ENCODE measurements at places on chromosomes 7 and 10.

GRCh38 chr7:65239707-65240352 is 133.8 kb upstream of the ZNF92 start:
- DNase-seq = no peak

GRCh38 chr7:3520206-3520605 is 219.2 kb downstream of the SDK1 start:
- DNase-seq = no peak

DNA sequence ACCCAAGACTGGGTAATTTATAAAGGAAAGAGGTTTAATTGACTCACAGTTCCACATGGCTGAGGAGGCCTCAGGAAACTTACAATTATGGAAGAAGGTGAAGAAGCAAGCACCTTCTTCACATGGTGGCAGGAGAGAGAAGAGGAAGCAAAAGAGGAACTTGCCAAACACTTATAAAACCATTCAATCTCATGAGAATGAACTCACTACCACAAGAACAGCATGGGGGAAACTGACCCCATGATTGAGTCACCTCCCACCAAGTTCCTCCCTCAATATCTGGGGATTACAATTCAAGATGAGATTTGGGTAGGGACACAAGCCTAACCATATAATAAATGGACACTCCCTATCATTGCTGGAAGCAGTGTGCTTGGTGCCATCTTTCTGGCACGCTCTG is 506.3 kb downstream of the CALN1 start:
- no peak for DNase-seq

GRCh38 chr7:43039346-43039745 is 73.1 kb upstream of the HECW1 start:
- DNase-seq = no peak

- DNase-seq = no peak
These were observed 15.9 kb upstream of the FAM171A1 start for GRCh38 chr10:15387021-15387420.

- DNase-seq = no peak
These were observed 7.3 kb downstream of the LFNG start for GRCh38 chr7:2526659-2527504.

DNA sequence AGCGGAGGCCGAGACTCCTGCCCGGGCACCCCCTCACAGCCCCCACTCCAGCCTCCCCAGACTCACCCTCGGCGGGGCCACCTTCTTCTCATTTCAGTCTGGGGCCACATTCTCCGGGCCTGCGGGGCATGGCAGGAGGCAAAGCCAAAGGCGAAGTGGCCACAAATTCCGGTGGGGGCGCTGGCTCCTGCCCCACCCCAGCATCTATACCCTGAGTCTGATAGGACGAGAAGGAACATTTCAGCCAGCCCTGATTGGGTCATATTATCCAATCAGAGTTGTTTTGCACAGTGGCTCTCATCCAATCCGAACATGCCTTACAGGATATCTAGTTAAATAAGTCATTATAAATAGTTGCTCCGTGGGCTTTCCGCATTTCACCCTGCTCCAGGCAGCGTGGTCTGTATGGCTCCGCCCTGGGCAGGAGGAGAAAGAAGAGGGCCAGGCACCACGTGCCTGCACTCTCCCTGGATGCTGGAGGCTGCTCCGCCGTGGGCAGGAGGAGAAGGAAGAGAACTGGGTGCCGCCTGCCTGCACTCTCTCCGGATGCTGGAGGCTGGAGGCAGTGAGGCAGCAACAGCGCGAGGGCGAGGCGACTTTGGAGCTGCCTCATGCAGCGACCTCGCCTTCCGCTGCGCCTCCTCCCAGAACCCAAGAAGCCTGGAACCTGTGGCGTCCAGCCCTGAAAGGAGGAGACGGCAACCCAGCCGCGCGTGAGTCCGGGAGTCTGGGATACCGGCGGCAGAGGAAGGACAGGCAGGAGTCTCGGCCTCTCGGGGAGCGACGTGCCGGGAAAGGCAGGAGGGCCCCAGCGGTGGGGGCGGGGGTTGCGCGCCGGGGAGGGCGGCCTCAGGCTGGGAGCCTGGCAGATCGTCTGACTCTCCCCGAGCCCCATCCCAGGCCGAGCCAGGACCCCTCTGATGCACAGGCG is 162.9 kb downstream of the ZNF33B start:
- no peak for DNase-seq

- no peak for DNase-seq
These were observed 86.5 kb upstream of the GRB10 start for GRCh38 chr7:50869108-50869725.

GRCh38 chr10:98489561-98490481 is 43.1 kb upstream of the HPS1 start:
- no peak for DNase-seq

- no peak for DNase-seq
These were observed 57.4 kb downstream of the PPP1R17 start for GRCh38 chr7:31744294-31744874.

DNA sequence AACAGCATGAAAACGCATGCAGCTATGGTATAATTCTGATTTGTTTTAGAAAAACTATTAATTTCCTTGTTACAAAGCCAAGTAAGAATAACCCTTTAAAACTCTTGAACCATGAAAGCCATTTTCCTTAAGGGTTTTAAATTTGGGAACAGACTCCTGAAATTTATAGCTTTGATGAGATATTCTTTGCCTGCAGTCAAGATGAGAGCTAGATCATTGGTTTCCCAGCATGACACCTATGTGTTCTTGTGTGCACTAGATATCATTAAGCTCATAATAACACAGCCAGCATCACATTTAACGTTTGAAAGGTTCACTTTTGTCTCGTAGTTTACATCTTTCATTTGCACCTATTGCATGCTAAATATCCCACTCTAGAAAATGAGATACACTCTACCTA is 202.2 kb downstream of the PHF14 start:
- DNase-seq = no peak

GRCh38 chr7:115678086-115678982 is 352.2 kb downstream of the TFEC start:
- no peak for DNase-seq

- DNase-seq = no peak
These were observed 164.4 kb upstream of the FEZF1 start for GRCh38 chr7:122468945-122469344.

DNA sequence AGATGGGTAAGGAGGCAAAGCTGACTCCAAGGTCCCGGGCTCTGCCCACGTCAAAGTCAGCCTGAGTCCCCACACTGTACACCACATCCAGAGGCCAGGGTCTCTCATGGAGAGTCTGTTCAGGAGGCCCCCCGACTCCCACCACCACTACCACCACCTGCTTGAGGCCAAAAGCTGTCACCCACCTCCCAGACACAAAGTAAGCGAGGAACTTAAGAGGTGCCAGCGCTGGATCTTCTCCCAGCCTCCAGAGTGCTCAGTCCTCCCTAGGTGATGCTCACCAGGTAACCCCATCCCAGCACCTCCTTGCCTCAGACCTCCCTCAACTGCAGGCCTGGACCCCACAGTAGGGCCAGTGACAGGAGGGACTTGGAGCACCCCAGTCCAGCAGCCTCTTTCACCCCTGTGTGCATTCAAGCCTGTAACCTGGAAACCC is 520 bp downstream of the NPC1L1 start:
- DNase-seq = no peak

DNA sequence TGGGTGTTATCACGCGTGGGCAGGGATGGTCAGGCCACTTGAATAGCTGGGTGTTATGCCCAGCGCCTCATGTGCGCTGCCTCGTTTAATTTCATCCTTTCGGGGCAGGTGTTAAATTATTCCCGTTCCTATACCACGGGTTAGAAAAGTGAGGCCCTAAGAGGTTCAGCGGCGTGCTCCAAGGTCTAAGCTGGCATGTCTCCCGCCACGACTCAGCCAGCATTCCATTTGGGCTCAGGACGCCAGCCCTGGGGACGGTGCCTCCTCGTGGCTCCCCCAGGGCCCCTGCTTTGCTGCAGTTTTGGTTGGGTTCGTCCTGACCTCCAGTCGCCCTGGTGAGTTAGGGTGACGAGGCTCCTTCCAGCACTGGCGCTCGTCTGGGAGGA is 124.5 kb downstream of the TRRAP start:
- DNase-seq = no peak

DNA sequence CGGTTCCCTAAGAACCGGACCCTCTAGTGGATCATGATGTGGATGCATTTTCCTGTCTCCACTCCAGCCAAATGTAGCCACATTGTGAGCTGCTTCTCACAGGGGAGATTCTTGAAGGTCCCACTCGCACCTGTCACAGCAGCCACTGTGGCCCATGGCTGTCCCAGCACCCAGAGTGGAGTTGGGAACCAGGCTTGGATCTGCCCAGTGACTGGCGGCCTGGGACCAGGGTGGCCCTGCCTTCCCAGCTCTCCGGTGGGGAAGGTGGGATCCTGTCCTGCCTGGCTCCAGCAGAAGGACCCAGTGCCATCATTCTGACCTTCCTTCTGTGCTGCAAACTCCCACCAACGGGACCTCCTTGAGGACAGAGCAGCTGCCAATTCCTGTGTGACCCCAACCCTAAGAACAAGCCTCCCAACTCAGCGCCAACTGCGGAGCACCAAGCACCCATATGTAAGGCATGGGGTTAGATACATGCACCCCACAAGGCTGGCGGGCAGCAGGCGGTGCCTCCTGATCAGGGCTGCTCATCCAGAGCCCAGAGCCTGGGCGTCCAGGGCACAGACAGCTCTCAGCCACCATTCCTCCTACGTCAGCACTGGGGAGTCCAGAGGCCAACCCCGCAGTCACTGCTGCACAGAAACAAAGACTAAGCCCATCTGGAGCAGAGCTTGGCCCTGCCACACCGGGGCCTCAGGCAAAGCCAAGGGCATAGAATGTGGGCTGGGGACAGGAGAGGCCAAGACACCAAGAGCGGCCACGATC is 28.8 kb downstream of the EBF3 start:
- no peak for DNase-seq

- no peak for DNase-seq
These were observed 329.3 kb downstream of the FGFR2 start for GRCh38 chr10:121268863-121269432.

DNA sequence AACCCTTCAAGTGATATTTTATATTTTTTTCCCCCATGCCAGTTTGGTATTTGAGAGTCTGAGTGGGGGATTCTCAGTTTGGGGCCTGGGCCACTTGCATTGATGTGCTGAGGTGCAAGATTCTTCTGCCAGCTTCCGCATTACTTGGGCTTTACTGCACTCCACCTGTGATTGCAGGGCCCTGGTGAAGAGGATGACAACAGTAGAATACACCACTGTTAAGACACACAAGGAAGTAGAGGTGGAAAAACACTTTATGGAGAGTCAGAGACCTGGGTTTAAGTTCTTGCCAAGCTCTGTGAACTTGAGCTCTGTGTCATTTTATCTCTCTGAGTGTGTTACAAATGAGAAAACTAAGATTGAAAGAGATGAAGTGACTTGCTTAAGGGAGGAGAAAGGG is 209.4 kb downstream of the LRMDA start:
- no peak for DNase-seq

DNA sequence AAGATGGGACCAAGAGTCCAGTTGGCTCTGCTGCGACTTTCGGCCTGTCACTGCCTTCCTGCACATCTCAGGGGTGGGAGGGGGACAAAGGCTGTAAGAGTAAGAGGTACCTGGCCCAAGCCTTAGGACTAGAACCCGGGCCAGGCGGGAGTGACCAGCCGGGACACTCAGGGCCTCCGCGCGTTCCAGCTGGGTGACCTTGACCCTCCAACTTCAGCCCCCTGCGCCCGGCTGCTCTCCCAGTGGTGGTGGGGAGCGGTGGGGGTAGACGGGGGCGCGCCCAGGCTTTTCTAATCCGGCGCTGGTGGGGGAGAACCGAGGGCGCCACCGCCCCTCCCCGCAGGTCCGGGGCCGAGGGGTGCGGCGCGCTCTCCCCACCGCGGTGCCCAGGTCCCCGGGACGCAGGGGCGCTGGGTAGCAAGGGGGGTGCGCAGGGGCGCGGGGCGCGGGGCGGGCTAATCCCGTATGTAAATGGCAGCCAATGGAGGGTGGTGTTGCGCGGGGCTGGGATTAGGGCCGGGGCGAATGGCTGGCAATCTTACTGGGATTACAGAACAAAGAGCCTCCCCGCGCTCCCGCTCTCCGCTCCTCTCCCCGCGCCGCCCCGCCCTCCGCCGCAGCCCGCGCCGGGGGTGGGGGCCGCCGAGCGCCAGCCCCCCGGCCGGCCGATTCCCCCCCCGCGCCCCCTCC is at the start of gene GTF2IRD1:
Gene GTF2IRD1, plus strand, starts transcription at position 585 of the 690 bp plus-strand sequence. CDS start 54,175 bp downstream, outside the sequence.
- DNase-seq = no peak

GRCh38 chr10:69269761-69270160 is 8.5 kb upstream of the HK1 start:
- no peak for DNase-seq

- no peak for DNase-seq
These were observed 98.4 kb downstream of the PIP4K2A start for GRCh38 chr10:22615819-22616499.

- DNase-seq = no peak
These were observed 557.8 kb downstream of the NXPH1 start for GRCh38 chr7:8991159-8991558.

DNA sequence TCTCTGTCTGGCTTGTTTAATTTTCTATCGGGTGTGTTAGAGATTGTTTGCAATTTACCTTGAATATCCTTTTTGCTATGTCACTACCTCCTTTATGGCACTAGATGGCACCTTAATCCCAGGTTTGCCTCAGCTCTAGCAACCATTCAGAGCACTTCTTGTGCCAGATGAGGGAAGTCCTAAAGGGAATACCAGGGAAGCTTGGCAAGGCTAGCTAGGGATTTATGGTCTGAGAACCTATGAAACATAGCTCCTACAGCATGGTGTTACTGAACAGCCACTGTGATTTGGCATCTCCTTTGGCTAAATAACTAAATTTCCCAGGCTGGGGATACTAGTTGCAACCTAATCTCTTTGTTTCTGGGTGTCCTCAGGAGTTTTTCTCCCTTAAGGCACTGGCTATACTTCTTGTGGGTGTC is 69.0 kb upstream of the VOPP1 start:
- DNase-seq = no peak

DNA sequence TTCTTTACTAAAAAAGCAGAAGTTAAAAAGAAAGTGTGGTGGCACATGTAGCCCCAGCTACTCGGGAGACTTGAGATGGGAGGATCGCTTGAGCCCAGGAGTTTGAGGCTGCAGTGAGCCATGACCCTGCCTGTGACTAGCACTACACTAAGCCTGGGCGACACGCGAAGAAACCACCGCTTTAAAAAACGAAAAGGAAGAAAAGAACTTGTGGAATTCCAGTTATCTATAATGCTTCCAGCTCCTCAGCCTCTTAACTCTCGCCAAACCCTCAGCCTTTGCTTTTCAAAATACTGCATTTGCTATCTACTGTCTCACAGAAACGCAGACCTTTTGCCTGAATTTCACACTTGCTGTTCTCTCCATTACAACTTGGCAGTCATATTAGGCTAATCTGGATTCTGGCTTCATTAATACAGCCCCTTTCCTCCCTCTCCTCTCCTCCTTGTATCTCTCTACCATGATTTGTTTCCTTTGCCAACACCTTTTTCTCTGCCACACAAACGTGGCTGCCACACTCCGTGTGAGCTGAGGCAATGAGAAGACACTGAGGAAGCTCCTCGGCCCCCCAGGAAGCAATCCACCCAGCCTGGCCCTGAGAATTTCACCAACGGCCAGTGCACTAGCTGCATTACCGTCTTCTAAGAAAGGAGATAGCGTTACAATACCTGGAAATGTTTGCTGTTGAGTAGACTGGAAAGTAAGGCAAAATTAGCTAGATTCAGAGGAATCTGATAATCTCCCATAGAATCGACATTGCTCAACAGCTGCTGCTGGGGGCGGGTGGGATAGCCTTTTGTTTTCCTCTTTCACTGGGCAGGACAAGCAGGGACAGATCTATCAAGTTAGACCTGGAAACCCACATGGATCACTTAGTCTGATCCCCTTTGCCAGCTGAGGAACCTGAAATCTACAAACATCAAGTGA is 37.2 kb downstream of the CALML5 start:
- DNase-seq = no peak

- DNase-seq = no peak
These were observed 199.9 kb upstream of the KLF14 start for GRCh38 chr7:130933919-130934318.

- DNase-seq = no peak
These were observed 431.4 kb downstream of the SDK1 start for GRCh38 chr7:3732395-3733005.

Measured in SIG-M5 (cell line).